A549 (cell line): ENCODE measurements at places on chromosomes 1 and 21.

DNA sequence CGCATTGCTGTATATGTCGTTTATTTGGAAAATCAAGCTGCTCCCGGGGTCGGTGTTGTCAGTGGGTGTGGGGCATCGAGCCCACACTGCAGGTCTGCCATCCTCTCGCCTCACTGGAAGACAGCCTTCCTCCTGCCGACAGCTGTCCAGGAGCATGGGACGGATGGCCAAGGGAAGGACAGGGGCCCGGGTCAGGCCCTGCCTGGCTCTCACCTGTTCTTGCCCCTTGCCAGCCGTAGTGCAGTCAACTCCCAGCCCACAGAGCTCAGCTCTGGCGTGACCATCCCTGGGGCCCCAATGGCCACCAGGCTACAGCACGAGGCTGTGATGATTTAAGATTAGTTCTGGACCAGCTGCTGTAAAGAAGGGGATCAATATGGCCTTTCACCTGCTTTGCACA is 86.9 kb upstream of the ACTL8 start:
- DNase-seq, result no peak

- DNase-seq, result no peak
These were observed 54.0 kb upstream of the ATP5PO start for GRCh38 chr21:33969581-33969980.

DNA sequence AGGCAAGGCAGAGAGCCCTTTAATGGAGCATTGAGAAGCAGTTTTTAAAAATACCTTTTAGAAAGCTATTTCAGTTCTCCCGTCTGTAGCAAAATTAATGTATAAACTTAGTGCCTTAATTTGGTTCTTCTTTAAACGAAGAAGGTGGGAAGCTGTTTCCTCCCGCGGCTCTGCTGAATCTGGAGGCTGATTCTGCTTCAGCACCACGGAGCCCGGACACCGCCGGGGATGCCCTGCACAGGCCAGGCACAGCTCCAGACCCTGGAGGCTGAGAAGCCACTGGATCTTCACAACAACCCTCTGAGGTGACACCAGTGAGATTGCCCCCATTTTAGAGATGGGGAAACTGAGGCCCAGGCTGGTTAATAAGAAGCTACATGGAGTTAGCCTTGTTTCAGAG is 175.8 kb upstream of the VAMP3 start:
- DNase-seq, result no peak

DNA sequence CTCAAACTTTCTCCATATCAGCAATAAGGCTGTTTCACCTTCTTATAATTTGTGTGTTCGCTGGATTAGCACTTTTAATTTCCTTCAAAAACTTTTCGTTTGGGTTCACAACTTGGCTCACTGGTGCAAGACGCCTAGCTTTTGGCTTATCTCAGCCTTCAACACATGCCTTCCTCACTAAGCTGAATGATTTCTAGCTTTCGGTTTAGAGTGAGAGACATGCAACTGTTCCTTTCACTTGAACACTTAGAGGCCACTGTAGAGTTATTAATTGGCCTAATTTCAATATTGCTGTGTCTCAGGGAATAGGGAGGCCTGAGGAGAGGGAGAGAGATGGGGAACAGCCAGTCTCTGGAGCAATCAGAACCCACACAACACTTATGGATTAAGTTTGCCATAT is 41.2 kb upstream of the IFNLR1 start:
- DNase-seq, result no peak

DNA sequence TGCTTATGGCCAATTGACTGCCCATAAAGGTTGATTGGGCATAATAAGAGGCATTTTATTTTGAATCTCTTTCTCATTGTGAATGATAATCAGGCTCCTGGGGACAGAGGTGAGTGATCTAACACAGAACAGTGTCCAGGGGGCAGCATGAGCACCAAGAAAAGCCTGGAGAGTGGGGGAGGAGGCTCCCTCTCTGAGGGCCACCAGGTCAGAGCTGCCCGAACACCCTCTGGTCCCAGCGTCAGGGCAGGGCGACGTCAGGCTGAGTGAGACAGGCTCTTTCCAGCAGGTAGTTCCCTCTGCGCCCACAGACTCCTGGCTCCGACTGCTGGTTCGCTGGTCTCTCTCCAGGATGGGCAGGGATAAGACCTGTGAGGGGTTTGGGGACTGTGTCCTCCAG is 250.2 kb upstream of the C1orf174 start:
- no peak for DNase-seq

DNA sequence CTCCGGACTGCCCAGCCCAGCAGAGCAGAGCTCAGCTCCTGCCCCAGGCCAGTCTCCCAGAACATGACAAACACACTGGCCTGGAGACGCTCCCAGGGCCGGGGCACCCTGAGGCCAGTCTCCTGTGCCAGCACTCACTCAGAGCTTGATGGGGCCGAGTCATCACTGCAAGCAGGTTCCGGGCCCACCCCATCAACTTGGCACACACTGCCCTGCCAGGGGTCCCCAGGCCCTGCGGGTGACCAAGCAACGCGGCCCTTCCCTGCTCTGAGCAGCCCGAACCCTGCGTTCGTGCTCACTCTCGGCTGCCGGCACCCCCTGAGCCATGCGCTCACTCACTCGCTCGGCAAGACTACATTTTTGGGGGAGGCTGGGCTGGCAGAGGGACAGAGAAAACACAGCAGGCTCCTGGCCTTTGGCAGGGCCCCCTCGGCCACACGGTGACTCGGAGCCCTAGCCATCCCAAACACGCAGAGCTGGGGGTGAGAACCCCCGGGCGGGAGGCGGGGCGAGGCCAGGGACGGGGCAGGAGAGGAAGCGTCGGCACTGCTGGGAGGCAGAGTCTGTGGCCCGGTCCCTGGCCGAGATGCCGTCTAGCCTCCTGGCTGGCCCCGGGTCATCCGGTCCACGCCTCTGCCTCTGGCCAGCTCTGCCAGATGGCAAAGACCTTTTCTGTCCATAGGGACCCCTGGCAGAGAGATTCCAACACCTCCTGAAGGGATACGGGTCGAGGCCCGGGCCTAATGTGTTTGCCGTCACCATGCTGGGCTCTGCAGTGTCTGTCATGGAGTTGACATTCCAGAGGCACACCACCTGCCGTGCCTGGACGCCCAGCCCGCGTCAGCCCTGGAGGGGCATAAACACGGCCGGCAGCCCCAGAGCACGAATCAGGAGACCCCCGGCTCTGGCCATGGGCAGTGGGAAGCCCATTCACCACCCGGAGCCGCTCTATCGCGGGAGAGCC is 68.0 kb downstream of the MEGF6 start:
- DNase-seq, result peak; percentile 59

DNA sequence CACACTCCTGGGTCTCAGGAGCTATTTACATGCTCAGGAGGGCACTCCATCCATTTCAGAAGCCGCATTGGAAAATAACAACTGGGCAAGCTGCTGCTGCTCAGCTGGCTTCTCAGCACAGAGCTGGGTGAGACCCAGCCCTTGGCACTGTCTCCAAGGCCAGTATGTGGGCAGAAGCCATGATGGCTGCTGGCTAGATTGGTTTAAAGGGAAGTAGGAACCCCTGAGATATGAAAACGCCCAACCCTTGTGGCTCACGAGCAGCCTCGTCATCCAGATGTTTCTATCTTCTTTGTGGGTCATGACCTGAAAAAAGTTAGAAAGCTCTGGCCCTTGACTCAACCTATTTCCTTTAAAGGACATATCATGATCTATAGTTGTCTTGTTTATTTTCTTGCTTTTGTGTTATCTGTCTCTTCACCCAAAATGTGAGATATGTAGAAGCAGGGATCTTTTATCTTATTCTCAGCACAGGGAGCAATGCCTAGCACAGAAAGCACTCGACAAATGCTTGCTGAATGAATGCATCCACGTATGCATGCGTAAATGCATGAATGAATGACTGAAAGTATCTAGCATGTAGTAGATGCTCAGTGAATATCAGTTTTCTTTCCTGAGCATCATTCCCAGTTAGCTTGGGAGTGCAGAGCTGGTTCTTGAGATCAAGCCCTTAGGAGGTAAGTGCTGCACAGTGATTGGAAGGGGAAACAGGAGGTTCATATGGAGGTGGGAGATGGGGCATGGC is 11.6 kb downstream of the MYBPH start:
- DNase-seq, result no peak

GRCh38 chr1:155970531-155971167 is 7.7 kb downstream of the ARHGEF2 start:
- no peak for DNase-seq

DNA sequence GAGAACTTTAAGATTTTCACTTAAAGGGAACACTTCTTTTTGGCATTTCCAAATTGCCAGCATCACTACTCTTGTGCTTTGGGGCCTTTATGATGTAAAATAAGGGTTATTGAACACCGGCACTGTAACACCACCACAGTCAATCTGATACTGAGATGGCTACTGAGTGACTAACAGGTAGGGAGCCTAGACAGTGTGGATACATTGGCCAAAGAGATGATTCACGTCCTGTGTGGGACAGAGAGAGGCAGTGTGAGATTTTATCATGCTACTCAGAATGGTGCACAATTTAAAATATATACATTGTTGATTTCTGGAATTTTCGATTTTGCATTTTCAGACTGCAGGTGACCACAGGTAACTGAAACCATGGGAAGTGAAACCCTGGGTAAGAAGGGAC is 261.6 kb downstream of the SPATA17 start:
- DNase-seq, result no peak

DNA sequence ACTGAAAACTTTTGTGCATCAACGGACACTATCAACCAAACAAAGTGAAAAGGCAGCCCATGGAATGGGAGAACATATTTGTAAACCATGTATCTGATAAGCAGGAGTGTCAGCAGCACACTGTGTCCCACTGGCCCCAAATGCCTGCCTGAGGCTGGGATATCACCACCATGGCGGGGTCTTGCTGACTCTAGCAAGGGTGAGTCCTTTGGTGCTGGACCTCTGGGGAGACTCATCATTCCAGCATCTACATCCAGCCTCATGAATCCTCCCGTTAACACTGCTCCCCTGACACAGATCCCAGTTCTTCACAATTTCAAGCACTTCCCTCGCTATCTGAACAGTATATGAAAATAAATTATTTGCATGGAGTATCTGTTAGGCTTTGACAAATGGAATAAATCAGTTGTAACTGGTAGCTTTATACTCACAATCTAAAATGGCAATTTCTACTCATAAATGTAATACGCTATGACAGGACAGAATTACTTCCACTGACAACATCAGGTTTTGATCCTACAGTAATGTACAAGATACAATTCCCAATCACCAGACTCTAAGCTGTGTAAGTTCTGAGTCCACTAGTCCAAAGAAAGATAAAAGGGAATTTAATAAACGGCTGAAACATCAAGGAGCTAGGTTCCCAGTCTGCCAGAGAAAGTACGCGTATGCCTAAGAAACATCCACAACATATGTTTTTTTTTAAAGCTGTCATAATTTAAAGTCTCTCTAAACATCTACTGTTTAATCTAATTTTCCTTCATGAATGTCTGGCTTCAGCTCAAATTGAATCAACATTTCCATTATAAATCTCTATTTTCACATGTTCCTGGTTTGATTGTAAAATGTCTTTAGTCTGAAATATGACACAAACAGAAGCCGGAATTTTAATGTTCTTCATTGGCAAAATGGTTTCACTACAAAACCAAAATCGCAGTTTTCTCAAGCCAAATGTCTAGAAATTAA is 95.1 kb downstream of the SIPA1L2 start:
- no peak for DNase-seq

- DNase-seq, result no peak
These were observed 47.0 kb upstream of the SDC3 start for GRCh38 chr1:30955448-30956015.

- no peak for DNase-seq
These were observed 54.7 kb upstream of the F3 start for GRCh38 chr1:94596260-94596659.

GRCh38 chr1:222266223-222267196 is 281.4 kb downstream of the HHIPL2 start:
- no peak for DNase-seq

- DNase-seq, result no peak
These were observed 69.5 kb downstream of the WDR4 start for GRCh38 chr21:42809577-42810475.

GRCh38 chr1:19657511-19657910 is 7.2 kb upstream of the HTR6 start:
- DNase-seq, result no peak

GRCh38 chr1:10814312-10814711 is 17.9 kb upstream of the CASZ1 start:
- no peak for DNase-seq

DNA sequence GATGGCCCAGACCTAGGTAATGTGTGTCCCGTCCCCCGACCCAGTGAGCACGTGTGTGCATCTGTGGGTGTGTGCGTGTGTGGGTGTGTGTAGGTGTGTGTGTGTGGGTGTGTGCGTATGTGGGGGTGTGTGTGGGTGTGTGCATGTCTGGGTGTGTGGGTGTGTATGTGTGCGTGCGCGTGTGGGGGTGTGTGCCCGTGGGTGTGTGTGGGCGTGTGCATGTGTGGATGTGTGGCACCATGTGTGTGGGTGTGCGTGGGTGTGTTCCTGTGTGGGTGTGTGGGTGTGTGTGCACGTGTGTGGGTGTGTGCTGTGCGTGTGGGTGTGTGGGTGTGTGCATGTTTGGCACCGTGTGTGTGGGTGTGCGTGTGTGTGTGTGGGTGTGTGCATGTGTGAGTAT is 309.5 kb downstream of the KIF26B start:
- DNase-seq, result no peak

DNA sequence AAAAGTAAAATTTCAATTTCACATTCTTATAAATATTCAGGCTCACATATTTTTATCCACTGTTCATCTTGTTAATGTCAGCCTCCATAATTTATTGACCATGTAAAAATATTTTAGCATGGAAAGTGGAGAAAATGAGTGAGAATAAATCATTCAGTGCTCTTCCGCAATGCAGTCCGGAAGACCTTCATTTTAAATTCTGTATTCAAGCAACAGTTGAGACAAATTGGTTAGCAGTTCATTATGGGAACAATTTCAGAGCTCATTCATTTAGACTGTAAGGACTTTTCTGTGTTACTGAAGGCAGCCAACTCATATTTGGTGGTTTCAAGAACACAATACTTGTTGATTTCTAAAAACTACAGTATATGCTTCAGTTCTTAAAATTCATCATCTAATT is 97.8 kb downstream of the TYW3 start:
- no peak for DNase-seq

DNA sequence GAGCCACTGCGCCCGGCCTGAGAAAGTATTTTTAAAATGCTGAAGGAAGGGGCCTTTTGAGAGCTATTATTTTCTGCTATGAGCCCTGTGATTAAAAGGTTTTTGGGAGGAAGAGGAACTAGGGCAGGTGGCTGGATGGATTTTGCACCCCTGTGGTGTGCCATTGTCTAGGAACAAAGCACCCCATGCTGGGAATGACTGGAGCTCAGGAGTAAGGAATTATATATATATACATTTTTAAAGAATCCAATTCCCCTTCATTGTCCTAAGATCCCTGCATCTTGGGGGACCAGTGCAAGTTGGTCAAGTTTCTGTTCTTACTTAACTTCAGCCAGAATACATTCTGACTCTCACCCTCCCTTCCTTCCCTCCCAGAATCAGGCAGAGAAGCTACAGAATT is 91.6 kb downstream of the ZNF648 start:
- DNase-seq, result no peak

GRCh38 chr21:27448960-27449359 is 482.1 kb upstream of the ADAMTS5 start:
- no peak for DNase-seq

DNA sequence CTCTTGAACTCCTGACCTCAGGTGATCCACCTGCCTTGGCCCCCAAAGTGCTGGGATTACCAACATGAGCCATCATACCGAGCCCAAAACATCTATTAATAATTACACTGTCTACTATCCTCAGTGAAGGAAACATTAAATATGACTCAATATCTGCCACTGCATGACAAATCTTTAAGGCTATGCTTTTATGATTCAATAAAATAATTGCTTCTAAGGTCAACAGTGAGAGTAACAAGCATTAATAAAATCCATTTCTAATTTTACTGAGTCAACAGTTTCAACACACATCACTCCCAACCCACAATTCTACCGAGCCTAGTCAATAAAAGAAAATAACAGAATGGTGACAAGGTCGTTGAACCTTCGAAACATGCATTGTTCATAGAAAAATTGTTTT is 125.5 kb upstream of the CHRM3 start:
- no peak for DNase-seq
